Activated CD8-positive, alpha-beta memory T cell treated with anti-CD3 and anti-CD28 coated beads, Interleukin-2, amount 10 ng/mL, durations not matched to agents 7 days and 5 days (primary cell): ENCODE measurements at places on chromosomes 16 and 17. TPM values are rescaled to one million over a fixed set of nuclear protein-coding genes. Genes with fewer than 3 reads are reported as not detected.

SOCS7 gene
- total RNA-seq, result 16.2 TPM

PLCD3 gene
- 2.6 TPM for total RNA-seq

TBC1D3B gene
- total RNA-seq, result 5.8 TPM

MT1F gene
- total RNA-seq, result 11.4 TPM

SCNN1G gene
- total RNA-seq, result not detected

PRCD gene
- not detected for total RNA-seq

DYNLRB2 gene
- not detected for total RNA-seq

CACNA1G gene
- not detected for total RNA-seq

NPIPA2 gene
- 1.4 TPM for total RNA-seq

KRT32 gene
- total RNA-seq, result not detected

CACNG5 gene
- total RNA-seq, result not detected

ANKFN1 gene
- total RNA-seq, result not detected

RMI2 gene
- 70.4 TPM for total RNA-seq

FGF11 gene
- total RNA-seq, result 3.6 TPM

VMP1 gene
- total RNA-seq, result 396 TPM

CACNG3 gene
- total RNA-seq, result not detected

CCL23 gene
- total RNA-seq, result 0.82 TPM

PMFBP1 gene
- 2.1 TPM for total RNA-seq
